SW480 (cell line): ENCODE measurements at places on chromosomes 6 and 20.

GRCh38 chr6:20365456-20365855 is 36.2 kb upstream of the E2F3 start:
- no peak for DNase-seq

DNA sequence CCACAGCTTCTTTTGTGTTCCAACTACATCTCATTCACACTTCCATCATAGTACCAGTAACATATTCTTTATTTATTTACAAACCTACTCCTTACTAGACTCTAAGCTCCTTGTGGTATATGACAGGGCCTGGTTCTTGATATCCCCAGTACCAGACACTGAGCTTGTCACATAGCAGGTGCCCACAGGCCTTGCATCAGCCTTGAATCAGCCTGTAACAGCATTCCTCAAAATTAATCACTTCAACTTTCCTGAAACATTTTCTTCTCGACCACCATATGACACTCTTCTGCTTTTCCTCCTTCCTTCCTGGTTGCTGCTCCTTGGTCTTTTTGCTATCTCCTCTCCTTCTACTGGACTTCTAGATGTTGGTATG is 24.7 kb upstream of the SRPK1 start:
- DNase-seq: no peak

DNA sequence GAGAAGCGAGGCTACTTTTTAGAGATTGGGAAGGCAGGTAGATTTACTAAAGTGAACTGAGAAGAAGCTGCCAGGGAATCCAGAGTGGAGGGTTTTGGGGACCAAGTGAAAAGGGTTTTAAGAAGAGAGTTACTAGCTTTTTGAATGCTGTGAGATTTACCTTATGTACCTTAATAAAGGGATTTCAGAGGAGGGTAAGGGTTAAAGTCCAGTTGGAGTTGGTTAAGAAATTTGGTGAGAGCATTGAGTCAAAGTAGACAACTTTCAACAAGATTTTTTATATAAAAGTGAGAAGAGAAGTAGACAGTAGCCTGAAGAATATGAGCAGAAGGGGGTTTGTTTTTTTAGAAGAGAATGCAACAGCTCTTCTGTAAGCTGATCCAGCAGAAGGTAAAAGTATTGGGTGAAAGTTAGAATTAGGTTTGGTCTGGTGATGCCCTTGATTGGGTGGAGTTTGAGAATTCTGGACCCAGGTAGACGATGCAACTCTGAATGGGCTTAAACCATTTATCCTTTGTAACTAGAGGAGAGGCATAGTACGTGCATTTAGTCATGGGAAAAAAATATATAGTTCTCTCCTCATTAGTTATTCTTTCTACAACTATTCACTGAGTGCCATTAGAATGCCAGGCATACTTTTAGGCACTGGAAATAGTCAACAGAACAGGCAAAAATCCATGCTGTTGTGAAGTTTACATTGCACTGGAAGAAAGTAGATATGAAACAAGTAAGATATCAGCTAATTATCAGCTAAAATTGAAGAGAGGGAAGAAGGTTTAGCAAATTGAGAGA is 44.8 kb downstream of the ATRN start:
- no peak for DNase-seq

GRCh38 chr6:100343316-100344077 is 121.2 kb downstream of the SIM1 start:
- DNase-seq: no peak

DNA sequence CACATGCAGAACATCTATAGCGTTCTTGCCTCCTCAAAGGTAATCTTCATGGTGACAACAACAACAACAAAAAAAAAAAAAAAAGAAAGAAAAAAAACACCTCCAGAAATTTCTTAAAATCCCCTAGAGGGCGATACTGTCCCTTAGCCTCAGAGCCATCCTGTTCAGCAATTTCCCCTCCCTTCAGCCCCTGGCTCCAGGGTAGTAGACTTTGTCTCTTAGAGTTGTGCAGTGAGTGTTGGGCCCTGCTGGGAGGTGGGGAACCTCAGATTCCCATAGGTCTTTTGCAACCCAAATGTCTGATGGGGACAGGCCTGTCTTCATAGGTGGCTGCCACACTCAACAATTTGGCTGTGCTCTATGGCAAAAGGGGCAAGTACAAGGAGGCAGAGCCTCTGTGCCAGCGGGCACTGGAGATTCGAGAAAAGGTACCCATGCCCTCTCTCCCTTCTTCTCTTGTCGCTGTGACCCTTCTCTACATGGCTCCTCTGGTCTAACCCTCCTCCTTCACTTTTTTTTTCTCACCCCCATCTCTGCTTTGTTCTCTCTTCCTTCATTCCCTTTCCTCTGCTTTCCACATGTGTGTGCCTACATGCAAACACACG is 6.0 kb upstream of the PTK7 start:
- DNase-seq: peak; percentile 68

GRCh38 chr20:3758566-3758965 is 9.0 kb downstream of the ADISSP start:
- no peak for DNase-seq

GRCh38 chr20:36474563-36474962 is 66.8 kb upstream of the MYL9 start:
- DNase-seq: no peak

DNA sequence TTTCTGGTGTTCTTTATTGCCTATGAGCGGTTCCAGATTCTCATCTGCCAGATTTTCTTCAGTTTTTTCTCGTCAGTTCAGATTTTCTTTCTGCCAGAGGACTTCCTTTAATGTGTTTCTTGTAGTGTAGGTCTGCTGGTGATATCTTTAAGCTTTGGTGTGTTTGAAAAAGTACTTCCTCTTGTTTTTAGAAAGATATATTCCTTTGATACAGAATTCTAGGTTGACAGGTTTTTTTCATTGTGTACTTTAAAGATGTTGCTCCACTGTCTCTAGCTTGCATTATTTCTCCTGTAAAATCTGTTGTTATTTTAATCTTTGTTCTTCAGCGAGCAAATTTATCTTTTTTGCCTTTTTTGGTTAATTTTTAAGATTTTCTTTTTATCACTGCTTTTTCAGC is 36.9 kb downstream of the ASXL1 start:
- no peak for DNase-seq

DNA sequence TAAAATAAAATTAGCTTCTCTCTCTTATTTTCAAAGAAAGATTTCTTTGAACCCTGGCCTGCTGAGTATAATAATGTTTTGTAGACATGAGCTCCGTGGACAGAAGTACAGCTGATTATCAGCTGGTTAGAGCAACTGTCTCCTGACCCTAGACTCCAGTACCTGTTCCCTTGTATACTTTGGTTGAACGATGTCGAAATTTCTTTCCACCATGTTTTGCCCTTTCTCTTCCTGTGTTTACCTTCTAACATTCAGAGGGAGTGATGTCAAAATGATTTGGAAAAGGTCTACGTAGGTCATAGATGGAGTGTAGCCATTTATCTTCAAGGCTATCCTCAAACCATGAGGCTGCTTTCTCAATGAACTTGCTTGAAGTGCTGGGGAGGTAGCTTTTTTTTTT is 16.8 kb upstream of the ADTRP start:
- no peak for DNase-seq

GRCh38 chr6:73134588-73134987 is 90.7 kb downstream of the KHDC1L start:
- DNase-seq: no peak

DNA sequence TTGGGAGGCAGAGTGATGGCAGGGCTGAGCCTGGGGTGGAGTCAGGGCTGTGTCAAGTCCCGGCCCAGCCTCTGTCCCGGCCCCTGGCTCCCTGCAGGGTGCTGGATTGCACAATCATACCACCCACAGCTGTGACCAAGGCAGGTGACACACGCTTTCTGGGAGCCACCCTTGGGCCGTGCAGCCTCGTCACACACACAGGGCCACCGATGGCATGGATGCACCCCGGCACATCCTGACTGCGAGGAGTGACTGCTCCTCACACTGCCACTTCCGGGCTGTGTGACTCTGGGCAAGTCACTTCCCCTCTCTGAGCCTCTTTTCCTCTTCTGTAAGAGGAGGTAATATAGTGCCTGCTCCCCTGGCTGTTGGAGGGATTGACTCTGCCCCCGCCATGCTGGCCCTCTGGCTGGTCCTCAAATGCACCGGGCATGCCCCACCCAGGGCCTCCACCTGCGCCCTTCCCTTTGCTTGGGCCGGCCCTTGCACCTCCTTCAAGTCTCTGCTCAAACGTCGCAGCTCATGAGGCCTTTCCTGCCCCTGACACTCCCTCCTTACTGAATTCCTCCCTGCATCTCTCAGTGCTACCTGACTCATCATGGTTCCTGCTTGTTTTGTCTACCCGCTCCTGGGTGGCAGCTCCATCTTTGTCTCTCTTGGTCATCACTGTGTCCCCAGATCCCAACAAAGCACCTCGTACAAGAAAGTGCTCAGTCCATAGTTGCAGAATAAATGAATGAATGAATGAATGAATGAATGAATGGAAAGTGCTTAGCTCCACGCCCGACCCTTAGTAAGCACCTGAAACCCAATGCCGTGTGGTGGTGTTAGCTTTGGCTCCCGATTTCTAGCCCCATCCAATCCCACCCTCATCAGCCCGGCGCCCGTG is 93.5 kb downstream of the CEBPB start:
- DNase-seq: peak; percentile 81

GRCh38 chr6:156474507-156475120 is 302.6 kb upstream of the ARID1B start:
- no peak for DNase-seq

GRCh38 chr6:31453259-31453658 is 44.7 kb upstream of the MICB start:
- DNase-seq: no peak

GRCh38 chr20:38692436-38693411 is 31.6 kb upstream of the SLC32A1 start:
- peak; percentile 69 for DNase-seq

DNA sequence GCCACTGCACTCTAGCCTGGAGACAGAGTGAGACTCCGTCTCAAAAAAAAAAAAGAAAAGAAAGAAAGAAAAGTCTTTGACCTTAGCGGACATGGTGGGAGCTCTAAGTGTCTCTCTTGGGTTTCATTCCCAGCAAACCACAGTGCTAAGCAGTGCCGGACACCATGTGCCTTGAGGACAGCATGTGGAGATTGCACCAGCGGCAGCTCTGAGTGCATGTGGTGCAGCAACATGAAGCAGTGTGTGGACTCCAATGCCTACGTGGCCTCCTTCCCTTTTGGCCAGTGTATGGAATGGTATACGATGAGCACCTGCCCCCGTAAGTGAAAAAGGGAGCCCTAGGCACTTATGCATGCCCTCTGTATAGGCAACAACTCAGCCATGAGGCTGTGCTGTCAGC is 79.4 kb downstream of the GFRA4 start:
- no peak for DNase-seq

GRCh38 chr6:30571075-30571761 is at the start of gene ABCF1:
Gene ABCF1 (plus strand): TSS chr6:30571442. CDS start chr6:30571488, 46 bp downstream.
- DNase-seq: peak; percentile 88

- no peak for DNase-seq
Observed at GRCh38 chr6:169539176-169539897, 162.5 kb downstream of the WDR27 start.

GRCh38 chr6:32153564-32154513 is at the start of gene PPT2:
Gene PPT2 (plus strand): TSS chr6:32154141. CDS start chr6:32154595, 454 bp downstream.
- peak; percentile 81 for DNase-seq

DNA sequence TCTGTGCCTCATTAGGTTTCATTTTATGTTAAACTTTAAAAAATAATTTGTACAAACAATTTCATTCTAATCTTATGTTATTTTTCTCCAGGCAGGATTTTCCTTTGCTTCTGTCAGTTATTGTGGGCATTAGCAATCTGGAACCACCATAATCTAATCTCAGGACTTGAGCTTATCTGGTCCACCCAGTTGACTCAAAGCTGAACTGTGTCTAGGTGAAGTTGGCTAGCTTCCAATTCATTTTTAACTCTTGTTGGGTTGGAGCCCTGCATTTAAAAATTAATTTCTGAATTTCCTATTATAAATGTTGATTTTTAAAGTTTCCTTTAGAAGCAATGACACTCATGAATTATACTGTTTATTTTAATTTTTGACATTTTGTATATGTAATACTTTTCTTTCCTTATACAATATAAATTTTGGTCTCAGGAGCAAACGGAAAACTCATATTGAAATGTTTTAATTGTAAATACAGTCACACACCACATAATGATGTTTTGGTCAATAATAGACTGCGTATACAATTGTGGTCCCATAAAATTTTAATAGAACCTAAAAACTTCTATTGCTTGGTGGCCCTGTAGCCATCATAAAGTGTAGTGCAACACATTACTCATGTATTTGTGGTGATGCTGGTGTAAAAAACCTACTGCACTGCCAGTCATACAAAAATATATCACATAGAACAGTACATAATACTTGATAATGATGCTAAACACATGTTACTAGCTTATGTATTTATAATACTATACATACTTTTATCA is 121.3 kb downstream of the CLVS2 start:
- no peak for DNase-seq

GRCh38 chr6:131862476-131862875 is 54.7 kb downstream of the ENPP1 start:
- no peak for DNase-seq

DNA sequence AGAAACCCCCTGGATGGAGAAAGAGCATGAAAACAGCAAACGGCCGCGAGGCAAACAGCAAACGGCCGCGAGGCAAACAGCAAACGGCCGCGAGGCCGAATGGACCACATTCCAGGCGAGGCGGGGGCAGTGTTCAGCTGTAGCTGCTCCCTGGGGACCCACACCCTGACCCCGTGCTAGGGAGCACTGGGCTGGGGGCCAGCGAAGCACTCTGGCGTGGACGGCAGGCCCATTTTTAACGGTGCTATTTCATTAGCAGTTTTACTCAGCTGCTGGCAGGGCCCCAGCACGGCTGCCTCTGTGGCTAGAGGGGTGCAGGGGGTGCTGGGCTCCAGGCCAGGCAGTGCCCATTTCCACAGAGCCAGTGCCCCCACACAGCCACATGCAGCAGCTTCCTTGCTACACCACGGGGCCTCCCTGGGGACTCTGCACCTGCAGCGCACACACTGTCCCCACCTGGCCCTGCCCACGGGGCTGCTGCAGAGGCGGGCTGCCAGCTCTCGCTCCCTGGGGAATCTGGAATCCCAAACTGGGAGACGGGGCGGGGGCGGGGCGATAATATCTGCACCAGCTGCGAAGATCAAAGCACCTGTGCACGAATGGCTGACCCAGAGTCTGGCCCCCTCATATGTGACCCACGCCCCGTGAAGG is 35.6 kb upstream of the SLCO4A1 start:
- DNase-seq: peak; percentile 96

- DNase-seq: no peak
Observed at GRCh38 chr20:44459271-44459670, 16.4 kb upstream of the TTPAL start.

GRCh38 chr20:59004763-59005522 is 2.1 kb downstream of the CTSZ start:
- DNase-seq: peak; percentile 58

DNA sequence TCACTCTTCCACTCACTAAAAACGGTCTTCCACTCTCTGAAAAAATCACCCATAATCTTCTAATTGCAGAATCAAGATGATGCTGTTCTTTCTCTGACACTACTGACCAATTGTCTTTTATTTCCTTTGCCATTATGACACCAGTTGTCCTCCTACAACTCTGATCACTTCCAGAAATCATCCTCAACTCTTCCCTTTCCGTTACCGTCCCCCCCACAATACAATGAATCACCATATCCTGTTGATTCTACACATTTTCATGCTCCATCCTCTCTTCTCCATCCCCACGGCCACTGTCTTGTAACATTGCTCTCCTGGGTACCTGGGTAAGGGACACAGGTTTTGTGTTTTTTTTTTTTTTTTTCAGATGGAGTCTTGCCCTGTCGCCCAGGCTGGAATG is 2.5 kb upstream of the PPP2R5D start:
- no peak for DNase-seq

- no peak for DNase-seq
Observed at GRCh38 chr20:48807586-48808381, 20.0 kb downstream of the PREX1 start.

- DNase-seq: peak; percentile 14
Observed at GRCh38 chr6:110874880-110875547, 429 bp downstream of the AMD1 start.
